Aortic smooth muscle cell (primary cell): ENCODE measurements at places on chromosomes 5 and 9. TPM values are rescaled to one million over a fixed set of nuclear protein-coding genes. Genes with fewer than 3 reads are reported as not detected.

DEPDC1B gene
- 3.0 and 4.9 TPM in 2 replicates for total RNA-seq

FCN2 gene
- total RNA-seq: not detected in 2 replicates

CATSPER3 gene
- 0.13 and 0.25 TPM in 2 replicates for total RNA-seq

SMIM33 gene
- total RNA-seq: not detected in 2 replicates

OR1N1 gene
- total RNA-seq: not detected in 2 replicates

UNC13B gene
- total RNA-seq: 34.3 and 35.1 TPM in 2 replicates

CLIC3 gene
- total RNA-seq: 4.8 and 5.2 TPM in 2 replicates

IL31RA gene
- total RNA-seq: 0.25 and 0.26 TPM in 2 replicates

CPEB4 gene
- 29.7 and 33.1 TPM in 2 replicates for total RNA-seq

GABRA6 gene
- not detected in 2 replicates for total RNA-seq

GZMA gene
- total RNA-seq: not detected in 2 replicates
